ENCODE measurements at places on chromosomes 2 and 18.

DNA sequence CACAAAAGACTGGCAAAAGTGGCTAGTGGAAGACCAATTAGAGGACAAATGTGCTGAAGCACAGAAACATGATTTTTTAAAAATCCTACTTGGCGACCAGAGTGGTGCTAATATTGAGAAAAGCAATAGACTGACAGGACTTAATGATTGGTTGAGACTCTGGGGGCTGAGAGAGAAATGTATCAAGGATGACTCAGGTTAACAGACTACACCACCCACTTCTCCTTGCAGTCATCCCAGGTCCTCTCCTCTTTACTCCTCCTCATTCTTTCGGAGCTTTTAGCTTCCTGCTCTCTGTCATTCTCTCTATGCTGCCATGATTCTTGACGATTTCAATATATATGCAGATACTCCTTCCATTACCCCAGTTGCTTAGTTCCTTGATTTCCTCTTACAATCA, 54.6 kb upstream of the CYTIP start:
- DNase-seq = no peak

DNA sequence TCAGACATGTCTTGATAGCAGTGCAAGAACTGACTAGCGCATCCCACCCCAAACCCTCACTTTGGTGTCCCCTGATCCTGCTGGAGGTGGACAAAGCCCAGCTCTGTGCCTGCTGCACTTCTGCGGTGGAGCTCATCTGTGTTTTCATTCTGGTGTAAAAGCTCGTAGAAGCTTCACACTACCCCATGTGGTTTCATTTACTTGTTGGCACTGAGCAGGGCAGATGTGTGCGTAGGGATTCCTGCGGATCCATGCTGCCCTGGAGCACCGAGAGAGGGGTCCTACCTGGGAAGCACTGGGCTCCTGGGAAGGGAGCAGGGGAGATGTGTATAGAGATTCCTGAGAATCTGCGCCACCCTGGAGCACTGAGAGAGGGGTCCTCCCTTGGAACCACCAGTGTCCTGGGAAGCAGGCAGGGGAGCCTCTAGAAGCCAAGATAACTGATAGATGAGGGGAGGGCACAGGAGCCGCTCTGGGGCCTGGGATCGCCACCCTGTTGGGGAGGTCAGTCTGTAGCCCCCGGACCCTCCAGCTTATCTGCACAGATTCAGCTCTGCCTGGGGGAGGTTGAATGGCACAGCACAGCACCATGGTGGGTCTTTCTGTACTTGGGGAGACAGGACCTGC, 106.9 kb upstream of the OTOS start:
- DNase-seq = no peak

DNA sequence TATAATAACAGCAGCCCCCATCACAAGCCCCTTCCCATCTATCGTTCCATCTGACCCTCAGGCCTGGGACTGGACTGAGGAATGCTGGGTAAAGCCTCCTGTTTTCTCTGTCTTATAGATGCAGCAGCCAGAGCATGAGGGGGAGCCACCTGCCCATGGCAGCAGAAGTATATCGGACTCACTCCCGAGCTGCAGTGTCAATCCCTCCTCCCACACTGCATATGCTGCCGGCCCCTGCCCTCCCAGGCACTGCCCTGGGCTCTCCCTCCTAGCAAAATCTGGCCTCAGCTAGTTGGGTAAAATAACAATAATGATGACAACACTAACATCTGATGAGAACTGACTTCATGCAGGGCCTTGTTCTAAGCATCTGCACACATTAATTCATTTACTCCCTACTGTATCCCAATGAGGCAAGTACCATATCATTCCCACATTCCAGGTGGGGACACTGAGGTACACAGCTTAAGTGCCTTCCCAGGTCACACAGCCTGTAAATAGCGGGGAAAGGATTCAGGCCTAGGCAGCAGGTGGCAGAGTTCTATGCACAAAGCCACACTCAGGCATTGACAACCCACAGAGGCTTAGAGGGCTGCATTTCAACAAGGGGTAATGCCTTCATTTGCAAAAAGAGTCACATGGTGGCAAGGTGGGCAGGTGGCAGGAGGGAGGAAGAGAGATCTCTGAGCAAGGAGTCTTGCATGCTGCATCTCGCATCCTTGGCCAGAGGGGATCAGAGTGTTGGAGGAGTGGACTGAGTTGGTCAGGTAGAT, 190.0 kb downstream of the ZBTB7C start:
- DNase-seq = no peak

- peak; percentile 70 for DNase-seq
These were observed 59.5 kb downstream of the TMEM131 start for GRCh38 chr2:97936199-97936598.

- DNase-seq = no peak
These were observed 17.3 kb downstream of the BOLA3 start for GRCh38 chr2:74130211-74130995.

DNA sequence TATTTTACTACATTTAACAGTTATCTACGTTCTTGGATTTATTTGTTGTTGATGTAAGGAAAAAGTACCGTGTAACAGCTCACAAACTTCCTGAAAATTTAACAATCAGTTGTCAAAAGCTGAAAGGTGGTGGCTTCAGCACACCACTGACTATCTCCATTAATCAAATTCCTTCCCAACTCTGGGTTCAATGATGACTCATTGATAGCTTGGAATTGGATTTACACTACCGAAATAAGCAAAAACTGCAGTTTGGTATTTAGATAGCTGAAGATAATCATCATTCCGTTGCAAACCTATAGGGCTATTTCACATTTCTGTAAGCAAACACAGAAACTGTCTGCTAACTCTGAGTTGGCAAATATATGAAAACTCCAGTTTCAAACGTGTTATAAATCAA, 322.3 kb upstream of the TFPI start:
- no peak for DNase-seq

- no peak for DNase-seq
These were observed 7.2 kb downstream of the GAD1 start for GRCh38 chr2:170823898-170824215.

GRCh38 chr18:10476338-10476791, 21.9 kb downstream of the APCDD1 start:
- no peak for DNase-seq

DNA sequence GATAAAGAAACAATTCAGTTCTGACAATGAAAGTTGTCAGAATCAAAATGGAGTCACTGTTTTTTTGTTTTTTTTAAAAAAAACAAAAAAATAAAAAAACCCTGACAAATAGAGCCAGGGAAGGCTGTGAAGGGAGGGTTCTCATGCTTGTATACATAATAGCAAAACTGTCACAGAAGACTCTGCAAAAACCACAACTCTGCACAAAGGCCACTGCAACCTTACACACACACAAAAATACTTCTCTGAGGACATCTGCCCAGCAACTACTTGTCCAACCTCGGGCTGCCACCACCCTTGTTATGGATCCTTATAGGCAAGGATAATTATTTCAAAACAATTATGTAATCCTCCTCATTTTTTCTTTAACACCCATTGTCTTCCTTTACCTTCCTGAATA, 41.9 kb upstream of the C2orf66 start:
- no peak for DNase-seq

DNA sequence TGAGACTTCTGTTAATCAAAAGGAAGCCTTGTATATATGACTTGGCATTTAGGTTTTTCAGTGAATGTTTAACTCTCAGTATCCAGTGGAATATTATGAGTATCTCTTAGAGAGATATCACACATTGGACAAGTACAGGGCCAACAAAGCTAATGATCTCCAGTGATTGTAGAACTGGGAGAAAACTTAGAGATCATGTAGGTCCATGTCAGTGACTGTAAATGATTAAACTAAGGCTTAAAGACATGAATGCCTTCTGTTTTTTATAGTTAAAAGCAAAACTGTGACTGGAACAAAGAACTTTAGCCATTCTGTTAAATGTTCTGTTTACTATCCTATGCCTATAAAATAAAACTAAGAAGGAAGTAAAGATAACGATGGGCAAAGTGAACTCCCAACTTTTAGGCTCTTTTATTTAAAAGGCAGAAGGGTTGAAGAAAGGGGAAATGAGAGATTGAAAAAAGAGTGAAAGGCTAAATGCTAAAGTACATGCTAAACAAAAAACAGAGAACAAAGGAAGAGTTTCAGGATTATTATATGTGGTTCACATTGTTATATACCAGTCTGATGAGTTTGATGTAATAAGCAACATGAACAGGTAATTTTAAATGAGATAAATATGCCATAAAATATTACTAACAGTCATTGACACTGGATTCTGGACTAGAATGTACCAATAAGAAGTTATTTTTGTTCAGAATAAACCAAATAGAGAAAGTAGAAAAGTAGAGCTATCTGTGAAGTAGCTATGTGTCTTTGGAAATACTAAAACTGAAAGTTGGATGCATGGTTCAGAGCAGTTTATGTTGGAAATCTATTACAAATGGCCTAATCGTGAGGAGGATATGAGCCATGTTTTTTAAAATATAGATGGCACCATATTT, 37.1 kb upstream of the TNFRSF11A start:
- no peak for DNase-seq

DNA sequence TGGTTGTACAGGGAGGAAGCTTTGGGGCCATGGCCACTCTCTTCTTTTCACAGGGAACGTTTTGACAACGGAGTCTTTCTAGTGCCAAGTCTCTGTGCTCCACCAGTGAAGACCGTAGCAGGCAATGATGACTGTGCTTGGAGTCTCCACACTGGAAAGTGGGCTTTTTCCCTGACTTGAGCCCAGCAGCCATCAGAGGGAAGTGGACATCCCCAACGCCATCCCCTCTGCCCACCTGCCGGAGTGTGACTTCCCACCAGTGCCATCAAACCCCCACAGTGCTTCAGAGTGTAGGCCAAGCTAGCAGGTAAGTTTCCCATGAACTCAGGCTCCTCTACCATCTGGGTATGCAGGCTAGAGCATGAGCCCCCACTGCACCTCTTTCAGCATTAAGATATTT, 78.7 kb downstream of the APOB start:
- no peak for DNase-seq

DNA sequence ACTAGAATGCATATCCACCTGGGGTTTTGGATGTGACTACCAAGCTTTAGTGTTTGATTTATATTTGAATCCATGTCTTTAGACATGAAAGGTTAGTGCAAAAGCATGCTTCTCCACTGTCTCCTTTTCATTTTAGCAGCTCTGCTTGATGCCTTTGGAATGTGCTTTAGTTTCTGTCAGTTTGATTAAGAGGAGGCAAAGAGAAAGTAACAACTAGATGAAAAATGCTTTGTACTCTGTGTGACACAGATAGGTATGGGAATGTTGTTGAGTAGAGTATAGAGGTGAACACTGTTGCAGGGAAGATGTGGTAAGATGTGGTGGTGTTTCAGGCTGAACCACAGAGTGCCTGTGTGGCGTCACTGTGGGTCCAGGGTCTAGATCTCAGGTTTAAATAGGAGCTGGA, 19.8 kb downstream of the PIK3C3 start:
- no peak for DNase-seq

DNA sequence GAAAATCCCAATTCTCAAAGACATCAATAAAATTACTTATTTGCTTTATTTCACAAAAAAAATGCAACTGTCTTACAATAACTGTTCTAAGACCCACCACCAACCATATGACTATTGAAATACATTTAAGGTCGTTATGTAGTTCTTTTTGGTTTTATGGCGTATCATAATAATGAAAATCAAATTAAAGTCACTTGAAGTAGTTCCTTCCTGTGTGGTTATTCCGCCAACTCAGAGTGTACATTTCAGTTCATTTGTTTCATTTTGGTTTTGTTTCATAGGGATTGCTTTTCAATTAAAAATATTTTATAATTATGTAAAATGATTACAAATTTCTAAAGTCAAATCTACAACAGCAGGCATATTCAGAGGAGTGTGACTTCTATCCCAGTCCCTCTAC, 45.9 kb upstream of the AAK1 start:
- DNase-seq = no peak

- DNase-seq = peak; percentile 93
These were observed 124.2 kb downstream of the UBE2E3 start for GRCh38 chr2:181104512-181105115.

DNA sequence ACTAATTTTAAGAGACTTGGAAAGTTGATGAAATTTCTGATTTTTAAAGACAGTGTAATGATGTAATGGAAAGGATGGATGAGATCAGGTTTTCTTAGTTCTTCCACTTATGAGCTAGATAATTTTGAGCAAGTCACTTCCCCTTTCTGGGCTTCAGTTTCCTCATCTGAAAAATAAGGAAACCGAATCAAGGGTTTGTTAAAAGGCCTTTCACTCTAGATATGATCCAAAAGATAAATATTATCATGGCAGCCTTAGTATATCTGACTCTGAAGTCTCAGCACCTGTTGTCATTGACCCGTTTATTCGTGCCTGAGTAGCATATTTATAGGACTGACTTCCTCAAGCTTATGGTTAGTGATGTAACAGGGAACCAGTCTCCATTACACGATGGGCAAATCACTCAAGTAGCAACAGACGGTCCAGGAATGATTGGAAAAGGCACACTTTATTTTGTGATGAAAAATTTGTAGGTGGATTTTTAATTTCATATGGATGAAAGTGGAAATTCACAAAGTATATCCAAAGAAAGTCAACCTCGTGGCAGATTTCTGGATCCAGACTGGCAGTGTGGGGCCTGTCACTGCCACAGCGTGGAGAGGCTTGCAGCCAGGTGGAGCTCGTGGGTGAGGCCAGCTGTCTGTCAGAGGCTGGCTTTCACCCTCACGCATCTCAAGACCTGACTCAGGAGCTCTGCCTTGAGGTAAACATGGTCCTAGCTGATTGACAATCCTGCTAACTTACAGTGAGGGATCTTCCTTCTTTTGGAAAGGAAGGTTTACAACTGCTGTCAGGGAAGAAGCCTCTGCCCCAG, 137.9 kb upstream of the CXCR4 start:
- DNase-seq = peak; percentile 17

GRCh38 chr18:50518787-50519546, 40.9 kb upstream of the MAPK4 start:
- peak; percentile 41 for DNase-seq

DNA sequence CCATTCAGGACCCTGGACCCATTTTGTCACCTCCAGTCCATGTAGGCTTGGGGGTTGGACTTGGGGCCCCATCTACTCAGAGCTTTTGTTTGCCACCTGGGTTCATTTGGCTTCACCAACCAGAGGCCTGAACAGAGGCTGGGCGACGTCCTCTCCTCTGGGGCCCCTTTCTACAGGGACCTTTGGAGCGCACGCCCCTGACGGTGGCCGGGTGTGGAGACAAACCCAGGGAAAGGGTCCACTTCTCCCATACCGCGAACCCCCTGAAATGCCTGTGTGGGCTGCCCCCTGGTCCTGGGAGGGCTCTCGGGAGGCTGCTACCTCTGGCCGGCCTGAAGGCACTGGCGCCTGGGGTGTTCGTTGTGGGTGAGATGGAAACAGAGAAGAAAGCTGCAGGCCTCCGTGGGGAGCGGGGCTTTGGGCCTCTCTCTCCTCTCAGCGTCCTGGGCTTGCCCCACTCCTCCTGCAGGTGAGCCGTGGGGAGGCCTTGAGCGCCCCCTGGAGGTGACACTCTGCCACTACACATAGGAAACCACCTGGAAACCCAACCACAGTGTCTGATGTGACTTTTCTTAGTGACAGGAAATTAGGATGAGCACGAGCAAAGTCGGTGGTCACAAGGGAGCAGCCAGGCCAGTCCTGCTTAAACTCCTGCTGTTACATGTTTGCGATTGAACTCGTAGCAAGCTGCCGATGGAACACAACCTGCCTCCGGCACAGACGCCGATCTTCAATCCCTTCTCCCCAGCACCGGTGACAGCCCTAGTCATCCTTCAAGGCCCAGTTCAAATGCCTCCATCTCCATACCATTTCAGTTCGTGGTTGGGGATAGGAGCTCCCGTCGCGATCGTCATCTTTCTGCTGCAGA, 12.0 kb upstream of the NTSR2 start:
- DNase-seq = peak; percentile 19

GRCh38 chr2:176138526-176138922, 9.0 kb downstream of the HOXD8 start:
- DNase-seq = peak; percentile 30

- DNase-seq = no peak
These were observed 125.1 kb downstream of the SLC39A10 start for GRCh38 chr2:195782156-195782555.

Data from DMS79 treated with DMSO at 0.1 percent for 48 hours (cell line).